ENCODE measurements at places on chromosomes 4 and X.
A peak's percentile ranks its signal among the peaks of the same experiment; 100 is the strongest.

DNA sequence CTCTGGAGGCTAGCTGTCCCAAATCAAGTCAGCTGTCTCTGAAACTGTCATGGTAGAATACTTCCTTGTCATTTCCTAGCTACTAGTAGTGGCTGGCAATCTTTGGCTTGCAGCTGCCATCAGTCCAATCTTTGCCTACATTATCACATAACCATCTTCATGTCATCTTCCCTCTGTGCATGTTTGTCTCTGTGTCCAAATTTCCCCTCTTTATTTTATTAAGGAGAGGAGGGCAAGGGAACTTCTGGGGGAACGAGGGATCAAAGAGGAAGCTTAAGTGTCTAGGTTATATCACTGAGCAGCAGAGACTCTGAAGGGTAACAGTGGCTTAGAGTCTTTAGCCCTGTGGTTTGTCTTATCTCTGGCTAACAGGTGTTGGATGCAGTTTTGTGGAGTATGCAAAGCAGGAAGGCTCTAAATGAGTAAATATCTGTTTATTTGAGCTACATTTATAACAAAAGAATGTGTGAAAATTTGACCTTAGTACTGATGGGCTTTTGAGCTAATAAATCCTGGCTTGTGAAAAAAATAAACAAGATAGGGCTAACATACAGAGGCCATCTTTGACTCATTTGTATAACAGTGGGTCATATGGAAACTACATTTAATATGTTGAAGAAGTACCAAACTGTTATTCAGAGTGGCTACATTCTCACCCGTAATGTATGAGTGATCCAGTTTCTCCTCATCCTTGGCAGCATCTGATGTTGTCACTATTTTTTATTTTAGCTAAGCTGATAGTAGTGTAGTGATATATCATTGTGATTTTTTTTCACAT is 49.4 kb upstream of the ENOX2 start:
- peak; percentile 85 for DNase-seq

- DNase-seq = no peak
Observed at GRCh38 chr4:41433361-41433760, 104.6 kb upstream of the LIMCH1 start.

- DNase-seq = no peak
Observed at GRCh38 chrX:53717205-53717604, 30.7 kb upstream of the HUWE1 start.

DNA sequence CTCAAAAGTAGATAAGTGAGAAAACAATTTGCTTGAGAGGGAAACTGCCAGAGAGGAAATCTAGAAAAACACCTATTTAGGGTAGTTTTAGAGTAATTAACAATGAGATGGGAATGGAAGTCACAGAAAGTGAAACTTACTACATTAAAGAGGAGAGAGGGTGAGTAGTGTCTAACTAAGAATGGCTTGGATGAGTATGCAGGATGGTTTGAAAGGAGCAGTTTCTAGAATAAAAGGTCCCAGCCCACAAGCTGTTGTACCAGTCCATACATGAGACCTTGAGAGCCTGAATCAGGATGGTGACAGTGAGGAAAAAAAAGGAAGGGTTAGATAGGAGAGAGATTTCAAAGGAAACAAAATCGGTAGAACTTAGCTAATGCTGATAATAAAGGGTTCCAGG is 1.3 kb downstream of the GAR1 start:
- no peak for DNase-seq

- DNase-seq = no peak
Observed at GRCh38 chr4:119010909-119011606, 122.4 kb downstream of the SYNPO2 start.

- peak; percentile 38 for DNase-seq
Observed at GRCh38 chr4:25842229-25842845, 20.5 kb downstream of the SEL1L3 start.

GRCh38 chr4:24858026-24858425 is 54.8 kb downstream of the CCDC149 start:
- DNase-seq = no peak

DNA sequence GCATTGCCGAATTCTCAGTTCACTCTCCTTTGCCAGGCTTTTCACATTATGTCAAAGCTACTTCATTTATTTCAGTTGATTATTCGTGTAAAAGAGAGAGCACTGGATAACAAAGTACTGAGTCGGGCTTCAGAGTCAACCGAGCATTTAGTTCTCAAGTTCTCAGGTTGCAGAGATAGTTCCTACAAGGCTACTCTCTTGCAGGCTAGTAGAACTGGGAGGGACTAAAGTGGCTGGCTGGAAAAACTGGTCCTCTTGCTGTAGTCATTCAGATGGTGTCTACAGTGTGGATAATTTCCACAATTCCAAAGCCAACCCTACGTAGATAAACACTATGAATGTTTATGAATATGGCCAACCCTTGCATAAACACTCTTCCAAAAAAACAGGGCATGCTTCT is 4.6 kb upstream of the CCNG2 start:
- no peak for DNase-seq

DNA sequence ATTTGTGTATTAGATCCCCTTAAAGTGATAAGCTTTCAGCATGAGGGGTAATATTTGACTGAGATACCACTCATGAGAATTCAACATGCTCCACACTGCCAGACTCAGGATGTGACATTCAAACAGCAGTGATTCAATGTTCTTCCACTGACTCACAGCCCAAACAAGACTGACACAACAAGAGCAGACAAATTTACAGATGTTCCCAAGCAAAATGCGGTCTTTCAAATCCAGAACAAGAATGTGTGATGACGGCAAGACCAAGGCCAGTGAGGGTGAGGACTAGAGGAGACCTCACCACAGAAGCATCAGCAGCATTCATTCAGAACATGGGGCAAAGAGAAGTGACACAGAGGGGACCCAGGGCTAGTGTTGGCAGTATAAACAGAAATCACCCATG is 99.3 kb upstream of the GRIA3 start:
- DNase-seq = no peak

DNA sequence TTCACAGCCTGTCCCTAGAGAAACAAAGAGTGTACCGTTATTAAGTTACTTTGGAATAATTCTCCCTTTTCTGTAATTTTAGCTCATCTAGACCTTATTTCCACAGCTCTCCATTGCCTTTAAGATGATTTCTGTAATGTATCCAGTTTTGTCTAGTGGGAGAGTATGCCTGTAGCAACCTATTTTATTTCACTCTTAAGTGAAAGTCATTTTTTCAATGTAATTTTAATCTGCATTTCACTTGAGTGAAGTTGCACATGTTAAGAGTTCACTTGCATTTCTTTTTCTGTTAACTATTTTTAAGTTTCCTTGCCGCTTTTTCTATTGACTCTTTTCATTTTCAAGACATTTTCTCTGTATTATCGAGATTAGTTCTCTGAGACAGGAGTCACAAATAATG is 46.5 kb downstream of the FANCB start:
- DNase-seq = no peak

DNA sequence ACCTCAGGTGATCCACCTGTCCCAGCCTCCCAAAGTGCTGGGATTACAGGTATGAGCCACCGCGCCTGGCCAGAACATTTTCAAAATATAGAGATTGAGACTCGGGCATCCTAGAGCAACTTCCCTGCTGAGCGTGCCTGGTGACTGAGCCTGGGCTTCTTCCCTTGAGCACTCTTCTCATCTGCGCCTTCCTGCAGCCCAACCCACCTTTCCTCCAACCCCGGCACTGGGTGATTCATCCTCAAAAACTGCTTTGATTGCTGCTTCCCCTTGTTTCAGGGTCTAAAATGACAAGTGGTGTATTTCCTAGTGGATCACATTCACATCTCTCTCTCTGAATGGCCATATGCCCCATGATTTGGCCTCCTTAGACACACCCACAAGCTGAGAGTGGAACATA is 37.8 kb downstream of the PHKA2 start:
- DNase-seq = no peak

DNA sequence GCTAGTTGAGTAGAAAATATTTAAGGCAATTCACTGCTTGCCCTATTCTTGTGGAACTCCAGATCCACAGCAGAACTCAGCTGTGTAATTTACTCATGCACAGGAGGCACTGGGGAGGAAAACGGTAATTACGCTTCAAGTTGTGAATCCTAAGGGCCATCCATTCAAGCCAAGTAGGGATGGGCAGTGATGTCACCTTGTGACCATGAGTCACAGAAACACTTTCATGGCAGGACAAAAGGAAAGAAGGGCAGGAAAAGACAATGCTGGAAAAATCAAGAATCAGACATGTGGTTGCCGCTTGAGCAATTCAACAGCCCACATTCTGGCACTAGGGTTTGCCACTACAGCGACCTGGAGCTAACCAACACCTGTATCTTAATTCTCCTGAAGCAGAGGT is 1.4 kb downstream of the PAQR3 start:
- DNase-seq = no peak

- DNase-seq = no peak
Observed at GRCh38 chr4:182238355-182238931, 4.8 kb upstream of the TENM3 start.

DNA sequence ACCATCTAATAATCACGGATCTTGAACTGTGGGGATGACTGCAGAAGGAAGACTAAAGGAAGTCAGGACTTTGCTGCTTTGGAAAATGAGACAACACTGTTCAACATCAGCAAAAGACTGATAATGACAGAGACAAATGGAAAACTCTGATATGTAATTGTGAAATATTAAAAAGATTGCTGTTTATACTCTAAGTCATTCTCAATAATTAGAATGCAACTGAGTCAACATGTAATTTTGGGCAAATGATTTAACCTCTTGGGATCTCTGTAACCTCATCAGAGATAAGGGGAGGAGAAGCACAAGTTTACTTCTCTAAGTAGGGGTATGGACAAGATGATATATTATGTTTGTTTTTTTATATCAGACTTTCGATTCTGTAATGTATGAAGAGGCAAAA is 121.9 kb downstream of the GASK1B start:
- DNase-seq = no peak

DNA sequence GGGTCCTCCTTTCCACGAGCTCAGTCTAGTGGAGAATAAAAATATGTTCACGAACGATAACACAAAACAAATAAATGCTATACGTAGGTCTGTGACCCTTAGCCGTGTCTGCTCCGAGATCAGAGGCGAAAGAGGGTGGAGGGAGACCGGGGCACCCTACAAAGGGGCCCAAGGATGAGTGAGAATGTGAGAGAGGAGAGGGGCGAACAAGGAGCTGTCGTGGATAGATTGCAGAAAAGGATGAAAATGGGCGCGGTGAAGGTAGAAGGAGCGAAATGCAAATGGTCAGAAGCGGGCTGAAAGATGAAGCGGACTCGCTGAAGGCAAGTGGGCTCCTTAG is 6.2 kb upstream of the ZBTB33 start:
- DNase-seq = no peak

GRCh38 chr4:73970945-73971344 is 10.9 kb downstream of the PF4 start:
- DNase-seq = no peak

DNA sequence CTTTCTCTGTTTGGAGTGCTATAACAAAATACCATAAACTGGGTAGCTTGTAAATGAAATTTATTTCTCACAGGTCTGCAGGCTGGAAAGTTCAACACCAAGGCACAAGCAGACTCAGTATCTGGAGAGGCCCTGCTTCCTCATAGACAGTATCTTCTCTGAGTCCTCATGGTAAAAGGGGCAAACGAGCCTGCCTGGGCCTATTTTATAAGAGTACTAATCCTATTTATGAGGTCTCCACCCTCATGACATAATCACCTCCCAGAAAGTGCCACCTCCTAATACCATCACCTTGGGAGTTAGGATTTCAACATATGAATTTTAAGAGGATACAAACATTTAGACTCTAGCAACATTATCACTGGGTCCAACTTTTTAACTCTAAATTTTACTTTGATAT is 200.3 kb downstream of the STPG2 start:
- no peak for DNase-seq

- DNase-seq = no peak
Observed at GRCh38 chr4:73685052-73685451, 55.3 kb upstream of the CXCL8 start.

DNA sequence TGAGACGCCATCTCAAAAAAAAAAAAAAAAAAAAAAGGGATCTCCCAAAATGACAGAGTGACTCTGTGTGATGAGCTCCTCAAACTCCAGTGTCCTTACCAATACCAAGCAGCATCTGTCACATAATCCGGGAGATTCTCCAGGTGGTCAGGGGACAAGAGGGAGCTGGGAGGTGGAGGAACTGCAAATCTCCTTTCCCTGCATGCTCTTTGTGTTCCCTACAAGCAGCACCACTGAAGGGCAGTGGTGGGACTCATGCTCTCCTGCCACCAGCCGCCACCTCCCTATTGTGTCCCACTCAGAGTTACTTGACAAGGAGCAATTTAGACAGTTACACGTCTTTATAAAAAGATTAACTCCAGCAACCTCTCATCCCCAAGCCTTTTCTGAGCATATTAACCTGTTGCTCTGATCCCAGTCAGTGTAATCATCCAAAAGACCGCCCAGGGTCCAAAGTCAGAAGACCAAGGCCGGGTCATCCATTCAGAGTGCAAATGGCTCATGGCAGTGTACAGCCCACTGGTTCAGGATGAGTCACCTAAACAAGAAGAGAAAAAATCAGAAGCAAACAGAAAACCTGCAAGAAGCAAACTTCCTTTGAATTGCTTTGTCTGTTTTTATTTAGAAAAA is 23.6 kb downstream of the MGST2 start:
- no peak for DNase-seq

GRCh38 chr4:3820806-3821579 is 54.8 kb downstream of the ADRA2C start:
- no peak for DNase-seq

- no peak for DNase-seq
Observed at GRCh38 chr4:113260688-113261087, 211.2 kb downstream of the ANK2 start.

GRCh38 chr4:100641336-100641735 is 123.5 kb upstream of the EMCN start:
- no peak for DNase-seq

GRCh38 chr4:40395908-40396793 is 61.0 kb downstream of the CHRNA9 start:
- no peak for DNase-seq

- DNase-seq = no peak
Observed at GRCh38 chr4:107187091-107187490, 151.0 kb upstream of the DKK2 start.

- no peak for DNase-seq
Observed at GRCh38 chr4:182206916-182207315, 36.3 kb upstream of the TENM3 start.

DNA sequence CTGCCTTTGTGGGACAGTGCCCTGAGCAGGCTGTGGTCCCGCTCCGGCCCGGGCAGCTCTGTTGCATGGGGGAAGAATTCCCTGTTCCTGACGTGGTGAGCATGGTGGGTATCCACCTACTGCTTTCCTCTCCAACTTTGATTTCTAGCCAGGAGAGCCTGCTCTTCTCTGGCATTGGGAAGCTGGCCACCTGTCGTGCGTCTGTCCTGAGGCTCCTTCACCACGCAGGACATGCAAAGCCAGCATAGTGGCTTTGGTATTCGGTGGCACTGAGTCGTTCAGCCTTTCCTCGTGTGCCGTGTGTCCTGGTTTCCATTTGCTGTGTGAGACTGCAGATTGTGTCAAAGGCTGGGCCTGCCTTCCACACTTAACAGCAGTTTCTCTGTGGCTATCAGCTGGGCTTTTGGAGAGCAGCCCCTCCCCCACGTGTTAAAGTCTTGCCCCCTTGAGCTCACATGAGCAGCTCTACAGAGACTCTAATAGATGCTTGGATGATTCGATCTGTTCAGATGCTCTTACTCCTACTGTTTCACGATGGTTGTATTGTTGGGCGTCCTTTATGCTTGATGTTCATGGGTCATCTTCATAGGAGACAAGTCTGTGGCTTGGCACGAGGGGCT is 46.3 kb upstream of the CLCN4 start:
- DNase-seq = no peak
